ENCODE measurements at places on chromosomes 3 and 15.
A peak's percentile ranks its signal among the peaks of the same experiment; 100 is the strongest.

- no peak for DNase-seq
Observed at GRCh38 chr15:64895285-64896065, 16.2 kb upstream of the ANKDD1A start.

DNA sequence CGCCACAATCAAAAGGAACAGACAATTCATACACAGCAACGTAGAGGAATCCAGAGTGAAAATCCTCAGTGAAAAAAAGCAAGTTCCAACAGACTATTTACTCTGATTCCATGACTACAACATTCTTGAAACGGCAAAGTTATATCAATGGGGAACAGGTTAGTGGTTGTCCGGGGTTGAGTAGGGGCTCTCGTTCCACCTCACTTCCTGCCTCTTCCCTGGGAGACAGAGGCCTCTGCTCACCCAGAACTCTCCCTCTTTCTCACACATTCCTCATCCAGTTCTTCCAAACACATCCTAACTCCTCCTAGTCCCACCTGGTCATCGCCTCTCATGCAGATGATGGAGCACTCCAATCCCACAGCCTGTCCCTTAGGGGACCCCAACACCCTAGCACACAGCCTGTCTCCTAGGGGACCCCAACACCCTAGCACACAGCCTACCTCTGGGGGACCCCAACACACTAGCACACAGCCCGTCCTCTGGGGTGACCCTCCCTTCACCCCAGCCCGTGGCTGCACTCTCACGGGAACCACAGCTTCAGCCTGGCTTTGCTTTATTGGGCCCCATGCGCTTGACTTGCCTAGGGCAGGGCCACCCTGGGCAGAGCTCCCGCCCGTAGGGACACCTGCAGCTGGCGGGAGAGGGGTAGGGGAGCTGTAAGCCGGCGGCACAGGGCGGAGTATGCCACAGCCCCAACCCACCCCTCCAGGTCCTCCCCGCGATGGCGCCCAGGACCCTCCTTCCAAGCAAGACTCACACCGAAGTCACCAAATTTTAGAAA, 5.2 kb downstream of the OCA2 start:
- no peak for DNase-seq

- DNase-seq = no peak
Observed at GRCh38 chr15:39852250-39852649, 67.8 kb downstream of the GPR176 start.

GRCh38 chr3:197394464-197395321, 96.3 kb upstream of the DLG1 start:
- DNase-seq = peak; percentile 82

GRCh38 chr3:149895769-149896168, 74.9 kb downstream of the PFN2 start:
- no peak for DNase-seq

DNA sequence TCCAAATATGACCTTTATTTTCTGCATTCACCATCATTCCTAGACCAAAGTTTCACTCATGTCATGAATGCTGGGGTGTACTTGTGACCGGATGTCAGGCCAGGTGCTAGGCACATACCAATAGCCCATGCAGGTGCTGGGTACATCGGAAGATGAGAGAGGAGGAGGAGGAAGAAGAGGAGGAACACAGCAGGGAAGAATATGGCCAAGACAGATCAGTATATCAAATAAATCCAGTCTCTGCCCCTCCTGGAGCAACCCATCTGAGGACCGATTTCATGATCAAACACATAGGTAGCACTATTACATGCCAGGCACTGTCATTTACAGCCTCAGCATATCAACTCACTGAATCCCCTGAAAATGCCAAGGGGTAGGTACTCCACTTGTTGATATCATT, 3.0 kb upstream of the WNT7A start:
- no peak for DNase-seq

DNA sequence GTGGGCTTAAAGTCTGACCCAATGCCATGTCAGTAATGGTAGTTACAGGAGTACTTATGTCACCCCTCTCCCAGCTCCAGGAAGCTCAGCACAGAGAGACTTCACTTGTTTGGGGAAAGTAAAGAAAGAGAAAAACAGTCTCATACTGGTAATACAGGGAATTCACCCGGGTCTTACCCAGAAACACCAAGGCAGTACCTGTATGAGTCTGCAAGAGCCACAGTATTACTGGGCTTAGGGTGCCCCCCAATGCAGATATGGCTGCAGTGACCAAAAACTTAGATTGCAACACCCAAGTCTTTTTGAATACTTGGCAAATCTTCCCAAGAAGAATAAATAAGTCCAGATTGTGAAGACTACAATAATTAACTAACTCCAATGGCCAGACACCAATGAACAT, 622.1 kb downstream of the IGSF11 start:
- DNase-seq = no peak

- no peak for DNase-seq
Observed at GRCh38 chr15:40192942-40193341, 32.1 kb downstream of the BUB1B start.

Measured in posterior cingulate gyrus (tissue), 11 donors.